ENCODE measurements at places on chromosomes 6 and 20. TPM values are rescaled to one million over a fixed set of nuclear protein-coding genes. Genes with fewer than 3 reads are reported as not detected.

DNA sequence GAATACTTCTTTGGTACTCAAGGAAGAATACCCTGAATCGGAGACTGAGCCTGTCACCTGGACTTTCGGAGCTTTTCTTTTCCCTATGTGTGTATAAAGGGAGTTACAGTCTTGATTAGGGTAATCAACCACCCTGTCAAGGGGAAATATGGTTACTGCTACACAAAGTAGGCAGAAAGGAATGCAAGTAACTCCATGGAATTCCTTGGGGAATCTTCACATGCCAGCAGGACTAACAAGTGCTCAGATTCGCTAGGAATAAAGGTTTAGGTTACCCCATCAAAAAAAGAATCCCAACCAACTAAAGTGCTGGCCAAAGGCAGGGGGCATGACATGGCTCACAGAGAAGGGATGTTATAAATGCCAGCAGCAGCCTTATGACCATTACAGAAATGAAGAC is 10.4 kb downstream of the KCNS1 start:
- no peak for DNase-seq

GRCh38 chr6:39378175-39378959 is 55.9 kb upstream of the KCNK16 start:
- no peak for DNase-seq

DNA sequence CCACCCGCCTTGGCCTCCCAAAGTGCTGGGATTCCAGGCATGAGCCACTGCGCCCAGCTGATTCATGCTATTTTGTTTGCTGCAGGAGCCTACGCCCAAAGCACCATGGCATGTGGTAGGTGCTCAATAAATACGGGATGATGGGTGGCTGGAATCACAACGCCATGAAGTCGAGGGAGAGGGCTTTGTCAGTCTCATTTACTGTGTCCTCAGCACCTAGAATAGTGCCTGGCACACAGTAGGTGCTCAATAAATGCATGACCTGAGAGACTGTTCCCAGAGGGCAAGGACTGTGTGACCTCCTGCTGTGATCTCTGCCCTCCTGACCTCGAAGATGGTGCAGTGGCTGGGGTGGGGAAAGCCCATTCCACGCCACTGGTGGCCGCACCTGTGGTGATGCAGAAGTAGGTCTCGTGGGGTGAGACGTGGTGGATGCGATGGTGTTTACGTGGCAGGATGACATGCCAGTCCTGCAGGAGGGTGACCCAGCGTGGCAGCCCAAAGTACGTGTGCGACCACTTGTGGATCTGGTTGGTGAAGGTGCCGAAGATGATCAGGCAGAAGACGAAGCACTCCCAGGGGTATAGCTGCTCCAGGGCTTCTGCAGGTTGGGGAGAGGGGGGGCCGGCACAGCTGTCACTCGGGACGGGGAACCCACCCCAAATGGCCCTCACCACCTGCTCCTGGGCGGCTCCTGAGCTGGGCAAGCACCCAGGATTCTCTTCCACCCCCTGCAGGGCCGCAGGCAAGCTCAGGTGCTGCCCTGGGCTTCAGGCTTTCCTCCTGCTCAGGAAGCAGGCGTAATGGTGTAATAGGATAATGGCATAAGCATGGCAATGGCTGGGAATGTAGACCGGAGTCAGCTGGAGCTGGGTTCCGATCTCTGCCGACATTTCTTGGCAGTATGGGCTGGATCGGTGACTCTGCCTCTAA is 14.9 kb upstream of the UBE2V1 start:
- no peak for DNase-seq

PTCRA gene
- not detected for total RNA-seq

Data from epithelial cell of proximal tubule (primary cell).